CD4-positive, alpha-beta T cell treated with Interleukin-12 subunit alpha and Interleukin-12 subunit beta, for 1 hour (primary cell): ENCODE measurements at places on chromosomes 13 and 19.

- no peak for DNase-seq
These were observed 29.8 kb downstream of the ARHGAP35 start for GRCh38 chr19:46890423-46891170.

GRCh38 chr13:109333893-109334651, 452.3 kb downstream of the IRS2 start:
- no peak for DNase-seq

DNA sequence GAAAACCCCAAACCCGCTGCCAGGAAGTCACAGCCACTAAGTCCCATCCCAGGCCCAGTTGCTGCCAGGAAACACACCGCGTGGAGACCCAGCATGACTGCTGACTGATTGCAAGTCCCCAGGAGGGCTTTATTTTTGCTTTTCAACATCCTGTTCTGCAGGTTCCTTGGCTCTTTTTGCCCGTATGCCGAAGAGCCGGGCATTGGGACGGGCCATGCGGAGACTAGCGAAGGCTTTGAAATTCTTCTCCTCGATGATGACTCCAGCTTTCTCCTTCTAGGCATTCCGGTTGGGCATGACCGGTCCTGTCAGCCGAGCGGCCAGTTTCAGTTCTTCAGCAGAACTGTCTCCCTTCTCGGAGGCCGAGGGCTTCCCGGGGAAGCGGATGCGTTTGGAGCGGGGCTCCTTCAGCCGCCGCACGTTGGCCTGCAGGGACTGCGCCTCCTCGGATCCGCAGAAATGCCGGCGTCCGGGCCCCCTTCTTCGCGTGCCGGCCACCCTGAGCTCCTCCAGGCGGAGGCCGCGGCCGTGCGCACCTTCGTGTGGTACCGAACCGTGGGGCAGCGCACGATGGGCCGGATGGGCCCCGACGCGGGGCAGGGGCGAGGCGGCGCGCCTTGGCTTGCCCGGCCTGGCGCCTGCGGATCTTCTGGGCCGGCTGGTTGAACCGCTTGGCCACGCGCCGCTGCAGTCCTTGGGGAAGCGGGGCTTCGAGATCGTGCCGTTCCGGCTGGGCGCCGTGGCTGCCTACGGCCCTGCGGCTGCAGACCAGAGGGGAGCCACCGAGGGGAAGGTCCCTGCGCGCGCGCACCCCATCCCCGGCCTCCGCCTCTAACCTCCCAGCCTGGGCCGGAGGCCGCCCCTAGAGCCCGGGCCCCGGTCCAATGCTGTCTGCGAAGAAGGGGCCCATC, 15.2 kb downstream of the ZSCAN5C start:
- no peak for DNase-seq

- DNase-seq = no peak
These were observed 236.9 kb downstream of the SLITRK6 start for GRCh38 chr13:85562282-85562681.

GRCh38 chr13:48603375-48603774, 50.4 kb upstream of the CYSLTR2 start:
- DNase-seq = no peak

GRCh38 chr19:18044825-18045304, 36.9 kb downstream of the ARRDC2 start:
- DNase-seq = peak; percentile 87

DNA sequence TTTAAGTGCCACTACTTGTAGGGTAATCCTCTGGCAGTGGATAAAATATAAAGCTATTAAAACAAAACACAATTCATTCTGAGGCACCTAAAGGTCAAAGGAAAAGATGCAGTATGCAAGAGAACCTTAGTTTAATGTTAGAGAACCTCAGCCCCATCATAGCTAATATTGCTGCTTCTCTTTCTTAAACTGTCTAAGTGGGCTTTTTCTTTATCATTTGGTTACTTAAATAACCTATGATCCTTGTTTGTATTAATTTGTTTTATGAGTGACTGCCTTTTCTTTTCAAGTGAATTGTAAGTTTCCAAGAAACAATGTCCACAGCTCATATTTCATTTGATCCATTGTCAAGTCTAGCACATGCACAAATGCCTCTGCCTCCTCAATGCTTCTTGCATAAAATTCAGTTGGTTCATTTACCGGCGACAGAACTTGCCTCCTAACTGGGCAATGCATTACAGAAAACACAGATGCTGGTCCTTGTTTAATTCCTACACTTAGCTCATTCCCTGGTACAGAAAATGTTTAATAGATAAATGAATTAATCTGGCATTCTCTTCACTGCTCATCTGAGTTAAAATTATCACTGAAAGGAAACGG, 1049.8 kb downstream of the OLFM4 start:
- DNase-seq = no peak

GRCh38 chr19:47284324-47284899, 9.7 kb downstream of the INAFM1 start:
- peak; percentile 72 for DNase-seq

GRCh38 chr19:2969104-2969504, 8.3 kb upstream of the TLE6 start:
- no peak for DNase-seq

GRCh38 chr13:82011355-82011754, 1670.4 kb upstream of the SPRY2 start:
- DNase-seq = no peak

DNA sequence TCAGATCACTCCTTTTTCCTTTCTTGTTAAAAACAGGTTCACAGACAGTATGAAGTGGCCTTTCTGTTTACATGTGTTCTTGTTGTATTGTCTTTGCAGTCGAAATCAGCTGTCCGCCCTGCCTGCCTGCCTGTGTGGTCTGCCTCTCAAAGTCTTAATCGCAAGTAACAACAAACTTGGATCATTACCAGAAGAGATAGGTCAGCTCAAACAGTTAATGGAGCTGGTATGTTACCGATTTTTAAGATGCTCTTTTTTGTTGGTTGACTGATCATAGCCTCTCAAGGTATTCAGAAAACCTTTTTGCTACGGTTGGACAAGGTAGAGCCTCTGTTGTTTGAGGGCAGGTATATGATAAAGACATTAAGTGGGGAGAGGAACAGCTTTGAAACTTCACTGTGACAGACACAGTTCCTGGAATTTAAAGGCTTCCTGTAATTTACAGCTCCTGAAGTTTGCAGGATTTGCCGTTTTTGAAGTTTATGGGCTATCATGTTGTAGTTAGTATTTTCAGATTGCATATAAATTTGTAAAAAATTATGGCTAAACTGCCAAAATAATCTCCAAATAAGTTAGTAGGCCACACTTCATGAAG, 116.1 kb downstream of the LRCH1 start:
- DNase-seq = no peak

DNA sequence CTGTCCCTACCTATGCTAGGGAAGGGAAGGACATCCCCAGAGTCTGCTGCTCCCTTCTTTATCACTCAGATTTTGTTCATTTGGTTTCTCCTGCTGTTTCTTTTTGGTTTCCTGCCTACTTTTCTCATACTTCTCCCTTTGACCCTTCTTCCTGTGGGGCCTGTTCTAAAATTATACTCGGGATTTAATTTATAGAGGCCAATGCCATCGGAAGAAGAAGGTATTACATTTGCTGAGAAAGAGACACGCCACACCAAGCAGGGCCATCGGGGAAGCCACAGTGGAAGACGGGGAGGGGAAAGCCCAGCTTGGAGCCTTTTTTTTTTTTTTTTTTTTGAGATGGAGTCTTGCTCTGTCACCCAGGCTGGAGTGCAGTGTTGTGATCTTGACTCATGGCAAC, 46.8 kb upstream of the FARP1 start:
- DNase-seq = no peak

DNA sequence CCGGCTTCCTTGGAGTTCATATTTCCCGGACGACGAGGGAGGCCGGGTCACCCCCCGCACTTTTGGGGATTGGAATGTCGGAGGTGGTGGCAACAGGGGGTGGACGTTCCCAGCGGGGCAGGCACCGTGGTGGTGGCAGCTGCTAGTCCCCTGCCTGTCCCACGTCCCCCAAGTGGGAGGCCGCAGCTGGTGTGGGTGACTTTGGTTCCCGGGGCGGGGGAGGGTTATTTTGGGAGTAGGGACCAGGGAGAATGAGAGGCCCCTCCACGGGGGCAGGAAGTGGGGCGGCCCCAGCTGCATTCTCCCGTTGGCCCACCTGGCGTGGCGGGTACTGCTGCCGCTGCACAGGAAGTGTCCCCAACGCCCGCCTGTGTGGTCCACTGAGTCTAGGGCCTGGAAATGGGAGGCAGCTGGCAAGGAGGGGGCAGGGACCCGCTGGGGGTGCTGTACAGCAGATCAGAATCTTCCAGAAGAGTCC, 11.1 kb upstream of the PLIN3 start:
- DNase-seq = no peak

DNA sequence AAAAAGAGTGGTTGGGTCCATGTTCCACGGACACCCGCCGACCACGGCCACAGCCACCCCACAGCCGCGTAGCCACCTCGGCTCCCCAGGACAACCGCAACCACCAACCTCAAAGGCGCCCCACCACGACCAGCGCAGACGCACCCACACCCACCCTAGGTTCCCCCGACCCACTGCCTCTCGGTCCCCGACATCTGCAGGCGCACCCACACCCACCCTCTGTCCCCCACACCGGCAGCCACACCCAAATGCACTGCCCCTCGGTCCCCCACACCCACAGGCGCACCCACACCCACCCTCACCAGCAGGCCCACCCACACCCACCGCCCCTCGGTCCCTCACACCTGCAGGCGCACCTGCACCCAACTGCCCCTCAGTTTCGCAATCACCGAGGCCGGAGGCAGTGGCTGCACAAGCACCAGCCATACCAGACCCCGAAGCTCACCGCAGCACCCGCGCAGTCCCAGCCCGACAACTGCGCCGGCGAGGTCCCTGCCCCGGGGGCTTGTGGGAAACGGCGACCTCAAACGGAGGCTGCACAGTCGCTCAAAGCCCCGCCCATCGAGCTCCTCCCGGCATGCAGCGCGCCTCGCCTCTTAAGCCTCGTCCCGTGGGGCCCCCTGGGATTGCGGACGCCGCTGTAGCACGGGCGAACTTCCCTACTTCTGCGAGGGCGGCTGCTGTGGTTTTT, 18.3 kb downstream of the ZNF77 start:
- DNase-seq = no peak

DNA sequence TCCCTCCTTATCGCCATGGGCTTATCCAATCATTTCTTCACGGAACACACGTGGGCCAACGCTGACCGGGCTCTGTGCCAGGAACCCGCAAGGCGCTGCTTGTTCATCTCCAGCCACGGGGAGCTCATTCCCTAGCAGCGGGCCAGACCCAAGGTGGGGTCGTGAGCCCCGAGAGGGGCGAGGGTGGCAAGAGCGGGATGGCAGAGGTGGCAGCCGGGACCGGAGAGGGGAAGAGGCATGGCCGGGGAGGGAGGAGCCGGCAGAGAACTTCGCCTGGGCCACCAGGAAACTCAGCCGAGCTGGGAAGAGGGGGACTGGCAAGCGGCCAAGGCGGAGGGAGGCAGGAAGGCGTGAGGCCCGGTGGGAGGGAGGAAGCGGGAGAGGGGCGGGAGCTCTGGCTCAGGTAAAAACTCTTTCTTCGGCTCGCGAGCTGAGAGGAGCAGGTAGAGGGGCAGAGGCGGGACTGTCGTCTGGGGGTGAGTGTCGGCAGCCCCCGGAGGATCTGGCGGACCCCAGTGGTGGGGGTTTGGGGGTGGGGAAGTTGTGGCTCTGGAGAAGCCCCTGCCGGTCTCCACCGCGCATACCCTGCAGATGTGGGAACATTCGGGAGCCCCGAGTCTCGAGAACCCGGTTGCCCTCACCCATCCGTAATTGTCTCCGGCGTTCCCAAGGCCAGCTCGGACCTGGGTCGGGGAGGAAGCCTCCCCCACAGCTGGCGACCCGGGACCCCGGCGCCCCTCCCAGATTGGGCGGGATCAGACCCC, at the start of gene B3GNT3:
TSS of gene B3GNT3 (plus strand) at position 408 of the 764 bp plus-strand sequence. CDS start 12,670 bp downstream, outside the sequence.
- no peak for DNase-seq

DNA sequence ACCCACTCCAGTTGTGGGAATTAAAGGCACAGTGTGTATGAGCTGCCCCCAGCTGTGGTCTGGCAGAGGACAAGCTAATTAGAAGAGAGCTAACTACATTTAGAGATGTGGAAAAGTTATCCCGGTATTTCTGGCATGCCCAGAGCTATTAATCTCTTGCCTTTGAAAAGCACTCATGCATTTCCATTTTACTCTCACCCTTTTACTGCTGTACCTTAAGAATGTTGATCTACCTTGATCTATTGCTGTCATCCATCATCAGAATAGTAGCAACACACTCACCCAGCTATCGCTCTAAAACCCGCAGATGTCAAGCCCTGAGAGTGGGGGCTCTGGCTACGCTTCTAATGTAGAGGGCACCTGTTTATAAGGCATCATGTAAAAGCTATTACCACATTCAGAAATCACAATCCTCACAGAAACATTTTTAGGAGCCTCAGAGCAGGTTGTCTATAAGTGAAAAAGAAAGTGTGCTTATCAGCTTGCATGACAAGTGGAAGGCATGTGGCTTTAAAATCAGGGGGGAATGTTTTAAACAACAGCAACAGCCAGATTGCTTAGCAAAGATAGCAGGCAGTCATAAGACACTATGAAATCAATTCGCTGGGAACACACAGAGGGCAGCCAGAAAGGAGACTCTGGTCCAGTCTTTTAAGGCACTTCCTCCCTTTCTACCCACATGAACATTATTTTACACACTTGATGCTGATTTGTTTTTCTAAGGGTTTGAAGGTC, 224.2 kb upstream of the IRS2 start:
- DNase-seq = no peak

- DNase-seq = peak; percentile 73
These were observed 9.8 kb downstream of the DDX39A start for GRCh38 chr19:14409146-14410023.

DNA sequence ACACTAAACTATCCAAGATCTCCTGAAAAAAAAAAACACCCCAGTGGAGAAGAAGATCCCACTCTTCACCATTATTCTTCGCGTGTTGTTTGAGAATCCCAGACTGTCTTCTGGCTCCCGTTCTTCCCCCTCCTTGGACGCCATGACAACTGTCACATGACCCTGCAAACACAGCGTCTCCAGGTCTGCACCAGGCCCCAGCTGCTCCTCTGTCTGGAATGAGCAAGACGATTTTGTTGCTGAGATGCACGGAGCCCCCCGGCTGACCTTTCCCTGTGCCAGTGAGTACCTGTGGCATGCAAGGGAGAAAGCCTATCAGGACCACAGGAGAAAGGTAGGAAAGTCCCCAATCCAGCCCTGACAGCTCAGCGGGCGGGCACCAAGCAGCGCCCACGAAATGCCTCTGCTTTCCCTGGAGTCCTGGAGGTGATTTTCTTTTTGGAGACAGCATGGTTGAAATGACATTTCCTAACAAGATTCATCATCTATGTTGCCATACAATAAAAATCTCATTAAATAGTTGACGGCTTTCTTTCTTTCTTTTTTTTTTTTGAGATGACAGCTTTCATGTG, at the start of gene CFAP97D2:
TSS of gene CFAP97D2 (plus strand) at position 171 of the 572 bp plus-strand sequence. CDS start at position 245, 74 bp downstream.
- no peak for DNase-seq
